ENCODE measurements at places on chromosomes 2 and 18.

- DNase-seq: no peak
These were observed 373.0 kb downstream of the CDH2 start for GRCh38 chr18:27803957-27804356.

- DNase-seq: no peak
These were observed 72.6 kb downstream of the STK39 start for GRCh38 chr2:168174756-168175155.

DNA sequence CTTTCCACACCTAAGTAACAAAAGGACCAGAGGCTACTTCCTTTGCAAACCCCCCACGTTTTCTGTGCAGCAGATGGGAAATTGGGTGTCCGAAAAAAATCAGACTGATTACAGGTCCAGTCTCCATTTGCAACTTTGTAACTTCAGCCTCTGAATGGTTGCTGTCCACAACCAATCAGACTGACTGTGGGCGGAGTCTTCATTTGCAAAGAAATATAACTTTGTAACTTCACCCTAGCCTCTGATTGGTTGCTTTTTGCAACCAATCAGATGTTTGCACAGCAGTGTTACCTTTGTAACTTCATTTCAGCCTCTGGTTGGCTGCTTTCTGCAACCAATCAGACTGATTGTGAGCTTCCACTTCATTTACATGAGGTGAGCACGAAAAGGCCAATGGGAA lies 27.8 kb upstream of the CACNB4 start:
- no peak for DNase-seq

DNA sequence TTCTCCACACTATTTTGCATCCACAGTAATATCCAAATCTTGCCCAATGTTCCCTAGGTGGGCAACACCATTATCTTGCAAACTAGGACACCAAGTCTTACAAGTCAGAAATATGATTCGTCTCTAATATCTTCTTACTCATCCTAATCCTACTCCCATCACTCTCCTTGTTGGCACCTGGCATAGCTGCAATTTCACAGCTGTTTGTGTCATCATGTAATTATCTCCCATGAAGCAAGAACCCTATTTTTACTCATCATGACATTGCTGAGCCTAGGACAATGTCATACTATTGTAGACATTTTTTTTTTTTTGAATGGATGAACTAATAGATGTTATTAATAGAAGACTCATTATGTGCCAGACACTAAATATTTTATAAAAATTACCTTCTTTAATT lies 91.3 kb upstream of the CCDC141 start:
- DNase-seq: no peak

DNA sequence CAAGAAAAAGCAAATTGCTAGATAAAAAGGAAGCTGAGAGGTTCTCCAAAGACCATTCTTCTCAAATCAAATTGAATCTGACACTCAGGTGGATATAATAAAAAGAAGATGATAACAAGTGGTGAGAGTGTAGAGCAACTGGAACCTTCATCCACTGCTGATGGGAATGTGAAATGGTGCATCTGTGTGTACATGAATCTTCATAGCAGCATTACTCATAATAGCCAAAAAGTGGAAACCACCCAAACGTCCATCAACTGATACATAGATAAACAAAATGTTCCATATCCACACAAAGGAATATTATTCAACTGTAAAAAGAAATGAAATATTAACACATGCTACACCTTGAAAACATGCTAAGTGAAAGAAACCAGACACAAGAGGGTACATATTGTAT lies 357.2 kb upstream of the EPHA4 start:
- no peak for DNase-seq

- DNase-seq: no peak
These were observed 43.6 kb upstream of the IHH start for GRCh38 chr2:219104107-219105035.

DNA sequence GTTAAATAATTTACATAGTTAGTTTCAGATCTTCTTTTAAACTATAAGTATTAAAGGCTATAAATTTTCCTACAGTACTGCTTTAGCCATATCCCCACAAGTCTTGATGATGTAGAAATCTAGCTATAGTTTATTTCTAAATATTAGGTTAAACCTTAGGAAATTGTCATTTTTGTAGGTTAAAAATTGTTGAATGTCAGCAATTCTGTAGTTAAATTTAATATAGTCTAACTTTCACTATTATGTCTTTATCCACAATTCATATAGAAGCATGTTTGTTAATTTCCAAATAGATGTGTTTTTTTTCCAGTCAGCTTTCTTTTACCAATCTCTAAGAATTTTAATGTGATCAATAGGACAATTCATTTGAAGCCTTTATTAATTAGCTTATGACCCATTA lies 199.7 kb downstream of the ETAA1 start:
- DNase-seq: no peak

- no peak for DNase-seq
These were observed 559 bp downstream of the HOXD1 start for GRCh38 chr2:176188774-176189680.

DNA sequence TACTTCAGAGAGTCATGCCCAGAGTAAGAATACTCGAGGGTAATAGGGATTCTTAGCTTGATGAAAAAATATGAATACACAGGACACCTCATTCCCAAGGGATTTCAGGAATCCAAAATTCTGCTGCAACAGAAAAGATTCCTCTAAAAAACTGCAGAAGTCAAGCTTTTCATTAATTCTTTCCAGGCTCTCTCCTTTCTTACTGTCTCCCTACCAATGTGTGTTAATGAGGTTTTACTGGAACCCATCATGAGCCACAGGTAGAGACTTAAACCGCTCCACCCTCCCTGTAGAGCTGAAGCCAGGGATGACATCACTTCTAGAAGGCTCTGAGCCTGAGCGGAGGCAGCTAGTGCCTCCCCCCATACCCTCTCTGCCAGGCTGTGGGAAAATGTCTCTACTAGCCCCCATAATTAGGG lies 3.4 kb downstream of the SDC1 start:
- DNase-seq: no peak

DNA sequence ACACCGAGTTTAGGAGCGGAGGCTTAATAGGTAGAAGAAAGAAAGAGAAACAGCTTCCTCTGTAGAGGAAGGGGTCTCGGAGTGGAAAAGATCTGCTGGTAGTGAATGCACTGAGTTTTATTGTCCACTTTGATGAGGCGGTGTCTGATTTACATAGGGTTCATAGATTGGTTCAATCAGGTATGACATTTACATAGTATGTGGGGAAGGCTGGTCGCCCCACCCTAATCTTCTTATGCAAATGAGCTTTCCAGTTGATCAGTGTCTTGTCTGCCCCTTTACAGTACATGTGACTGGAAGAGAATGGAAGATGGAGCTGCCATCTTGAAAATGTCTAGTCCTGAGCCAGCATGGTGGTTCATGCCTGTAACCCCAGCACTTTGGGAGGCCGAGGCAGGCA lies 19.9 kb upstream of the CNOT11 start:
- no peak for DNase-seq

DNA sequence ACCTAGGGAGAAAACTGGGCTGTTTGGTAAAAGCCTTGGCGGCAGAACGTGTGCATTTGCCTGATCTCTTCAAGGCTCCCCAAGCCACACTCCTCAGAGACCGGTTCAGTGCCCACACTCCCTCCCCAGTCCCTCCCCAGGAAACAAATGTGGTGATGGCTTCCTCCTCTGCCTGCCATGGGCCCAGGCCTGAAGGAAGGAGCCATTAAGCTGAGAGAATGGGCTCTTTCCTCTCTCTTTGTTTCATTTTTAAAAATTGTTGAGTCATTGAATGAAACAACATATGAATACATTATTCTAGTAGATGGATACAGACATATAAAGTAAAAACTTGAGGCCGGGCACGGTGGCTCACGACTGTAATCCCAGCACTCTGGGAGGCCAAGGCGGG lies 50.6 kb upstream of the YWHAQ start:
- no peak for DNase-seq

DNA sequence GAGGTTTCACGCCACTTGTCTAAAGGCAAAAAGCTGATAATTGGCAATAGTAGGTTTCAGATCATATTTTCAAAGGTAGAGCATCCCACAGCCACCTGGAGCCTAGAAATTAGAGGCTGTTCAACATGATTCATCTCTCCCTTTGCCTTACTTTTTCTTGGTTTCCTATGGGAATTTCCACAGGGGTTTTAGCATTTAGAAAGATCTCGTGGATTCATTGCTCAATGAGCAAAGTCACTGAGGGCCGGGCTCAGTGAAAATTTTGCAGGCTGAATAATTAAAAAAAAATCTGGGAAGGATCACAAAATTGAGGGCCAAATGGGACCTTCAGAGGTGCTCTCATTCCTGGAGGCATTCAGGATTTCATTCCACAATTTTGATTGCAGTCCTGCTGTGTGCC lies 137.1 kb downstream of the VAPA start:
- no peak for DNase-seq

DNA sequence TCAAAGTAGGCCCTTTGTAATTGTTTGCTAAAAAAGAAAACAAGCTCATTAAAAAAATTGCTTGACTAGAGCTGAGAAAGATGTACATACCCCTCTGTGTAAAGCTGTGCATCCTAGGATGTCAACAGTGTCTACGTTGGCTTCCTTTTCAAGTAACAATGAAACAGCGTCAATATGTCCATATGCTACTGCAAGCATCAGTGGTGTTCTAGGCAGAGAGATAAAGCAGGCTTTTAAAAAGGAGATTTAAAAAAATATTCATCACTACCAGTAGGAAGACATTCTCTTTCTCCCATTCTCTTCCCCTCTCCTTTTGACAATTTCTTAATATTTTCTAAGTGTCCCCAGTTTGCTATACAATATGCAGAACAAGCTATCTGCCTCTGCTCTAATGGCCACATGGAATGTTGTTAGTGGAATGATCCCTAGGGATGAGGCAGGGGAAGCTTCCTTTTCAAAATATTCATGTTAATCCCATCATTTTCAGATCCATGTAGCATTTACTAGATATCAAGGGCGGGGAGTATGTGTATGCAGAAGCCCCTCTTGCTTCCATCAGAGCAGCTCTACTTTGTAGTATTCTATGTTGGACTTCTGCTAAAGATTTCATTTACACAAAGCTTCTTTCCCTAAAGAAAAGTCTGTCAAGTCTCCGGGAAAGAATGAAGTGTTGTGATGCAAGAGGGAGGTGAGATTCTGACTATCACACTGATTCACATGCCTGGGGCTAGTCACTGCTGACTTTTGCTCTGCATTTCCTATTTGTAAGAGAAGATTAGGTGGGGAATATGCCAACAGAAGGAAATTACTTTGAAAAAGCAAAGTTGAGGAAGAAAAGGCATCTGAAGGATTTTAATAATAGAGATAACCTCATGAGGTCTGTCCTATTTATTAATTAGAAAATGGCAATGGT lies 81.5 kb upstream of the PGAP1 start:
- DNase-seq: no peak

- no peak for DNase-seq
These were observed 129.3 kb downstream of the AGAP1 start for GRCh38 chr2:235623111-235623510.

- no peak for DNase-seq
These were observed 148.9 kb upstream of the SLC39A10 start for GRCh38 chr2:195508139-195508455.

GRCh38 chr2:175166216-175166824 lies 1.7 kb downstream of the ATF2 start:
- DNase-seq: no peak

GRCh38 chr2:111688482-111688881 lies 195.5 kb downstream of the ANAPC1 start:
- DNase-seq: peak; percentile 78

- no peak for DNase-seq
These were observed 119.3 kb downstream of the GLI2 start for GRCh38 chr2:120854766-120855530.

GRCh38 chr2:170466632-170467031 lies 248.5 kb upstream of the SP5 start:
- no peak for DNase-seq

GRCh38 chr2:50952596-50952995 lies 79.3 kb downstream of the NRXN1 start:
- DNase-seq: no peak

Data from muscle of arm (tissue), 14 donors.